ENCODE measurements at places on chromosomes 2 and 18.

DNA sequence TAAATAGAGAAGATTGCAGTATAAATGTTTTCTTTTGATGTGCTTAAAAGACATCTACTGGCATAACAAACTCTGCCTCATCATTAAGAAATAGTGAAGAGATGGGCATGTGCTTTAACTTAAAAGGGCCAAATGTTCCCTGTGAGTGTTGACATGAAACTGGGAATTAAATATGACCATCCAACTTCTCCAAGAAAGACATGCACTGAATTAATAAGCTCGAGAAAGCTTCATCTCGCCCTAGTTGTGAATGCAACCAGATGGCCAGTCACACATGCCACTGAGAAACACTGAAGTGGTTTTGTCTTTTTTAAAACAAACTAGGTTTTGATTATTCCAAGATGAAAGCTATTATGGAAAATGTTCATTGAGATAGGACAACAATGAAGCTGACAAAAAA is 479.2 kb downstream of the RIT2 start:
- no peak for DNase-seq

- peak; percentile 24 for DNase-seq
These were observed 166.1 kb downstream of the MTCL1 start for GRCh38 chr18:8871489-8871888.

DNA sequence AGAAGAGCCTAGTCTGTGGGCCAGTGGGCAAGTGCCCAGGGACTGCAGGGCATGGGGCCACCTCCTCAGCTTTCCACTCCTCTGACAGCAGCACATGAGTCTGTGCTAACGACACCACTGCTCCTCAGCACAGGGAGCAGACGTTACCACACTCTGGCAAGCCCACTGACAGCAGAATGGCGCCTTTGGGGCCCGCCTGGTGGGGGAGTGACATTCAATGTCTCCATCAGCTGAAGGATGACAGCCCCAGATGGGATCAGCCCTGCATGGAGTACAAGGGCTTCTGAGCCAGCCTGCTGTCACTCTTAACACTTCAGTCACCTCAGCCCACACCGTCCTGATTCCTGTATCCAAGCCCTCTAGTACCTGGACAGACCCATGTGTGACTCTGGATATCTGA is 149.4 kb upstream of the SMAD2 start:
- no peak for DNase-seq

DNA sequence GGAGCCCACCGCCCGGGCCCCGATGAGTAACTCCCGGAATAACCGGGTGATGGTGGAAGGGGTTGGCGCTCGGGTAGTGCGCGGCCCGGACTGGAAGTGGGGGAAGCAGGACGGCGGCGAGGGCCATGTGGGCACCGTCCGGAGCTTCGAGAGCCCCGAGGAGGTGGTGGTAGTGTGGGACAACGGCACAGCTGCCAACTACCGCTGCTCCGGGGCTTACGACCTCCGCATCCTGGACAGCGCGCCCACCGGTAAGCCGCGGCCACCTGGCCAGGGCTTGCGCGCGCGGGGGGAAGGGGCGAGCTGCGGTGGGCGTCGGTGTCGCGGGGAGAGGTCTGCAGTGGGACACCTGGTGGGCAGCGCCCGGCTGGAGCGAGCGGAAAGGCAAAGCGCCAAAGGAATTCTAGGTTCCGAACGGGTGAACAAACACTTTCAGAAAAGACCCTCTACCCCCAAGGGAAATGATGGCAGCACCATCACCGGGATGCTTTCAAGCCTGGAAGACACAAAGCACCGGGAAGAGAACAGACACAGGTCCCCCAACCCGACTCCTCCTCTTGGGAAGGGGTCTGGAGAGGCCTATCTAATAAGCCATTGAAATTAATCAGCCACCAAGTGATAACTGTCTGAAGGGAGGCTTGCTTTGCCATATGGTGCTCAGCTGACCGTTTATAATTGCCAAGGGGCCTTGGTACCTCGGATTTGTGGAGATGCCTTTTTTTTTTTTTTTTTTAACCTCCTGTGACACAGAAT is 1.1 kb downstream of the MIB1 start:
- DNase-seq = no peak

DNA sequence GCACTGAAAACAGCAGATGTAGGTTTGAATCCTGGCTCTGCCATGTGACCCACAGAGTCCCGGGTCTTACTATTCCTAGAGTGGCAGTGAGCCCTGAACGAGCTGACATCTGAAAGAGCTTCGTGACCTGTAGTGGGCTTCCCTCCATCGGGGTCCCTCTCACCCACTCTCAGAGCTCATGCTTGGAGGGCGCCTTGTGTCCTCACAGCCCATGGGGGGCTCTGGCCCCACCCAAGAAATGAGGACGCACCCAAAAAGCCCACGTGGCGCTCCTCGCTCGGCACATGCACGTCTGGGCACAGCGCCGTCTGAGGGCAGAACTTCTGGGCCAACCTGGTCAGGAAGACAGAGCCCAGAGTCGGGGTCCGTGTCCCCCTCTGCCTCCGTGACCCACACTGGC is 23.7 kb downstream of the LBH start:
- DNase-seq = no peak

- peak; percentile 41 for DNase-seq
These were observed 49.0 kb upstream of the BCL2L11 start for GRCh38 chr2:111071600-111072171.

DNA sequence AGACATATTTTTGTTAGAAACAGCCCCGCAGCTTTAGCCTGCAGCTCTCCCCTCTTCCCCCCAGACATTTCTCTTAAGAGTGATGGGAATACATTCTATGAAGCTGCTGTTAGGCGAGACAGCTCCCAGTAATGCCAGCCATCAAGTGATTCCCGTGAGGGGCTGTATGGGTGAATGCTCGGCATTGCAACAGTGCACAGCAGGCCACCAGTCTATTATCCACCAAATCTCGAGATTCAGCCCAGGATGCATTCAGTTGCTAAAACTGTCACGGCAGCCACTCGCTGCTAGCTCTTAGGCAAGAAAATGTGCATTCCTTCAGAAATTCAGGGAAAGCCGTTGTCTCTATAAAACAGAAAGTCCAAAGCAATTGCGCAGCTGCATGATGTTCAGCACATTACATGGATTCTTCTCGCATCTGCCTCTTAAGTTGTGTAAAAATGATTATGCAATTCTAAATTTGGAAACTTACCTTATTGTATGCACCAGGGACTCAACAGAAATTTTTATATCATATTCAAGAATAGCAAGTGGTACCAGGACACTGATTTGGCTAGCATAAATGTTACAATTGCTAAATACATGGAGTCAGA is 211.3 kb upstream of the ARL4C start:
- no peak for DNase-seq

- DNase-seq = no peak
These were observed 9.8 kb downstream of the HNRNPLL start for GRCh38 chr2:38592951-38593350.

DNA sequence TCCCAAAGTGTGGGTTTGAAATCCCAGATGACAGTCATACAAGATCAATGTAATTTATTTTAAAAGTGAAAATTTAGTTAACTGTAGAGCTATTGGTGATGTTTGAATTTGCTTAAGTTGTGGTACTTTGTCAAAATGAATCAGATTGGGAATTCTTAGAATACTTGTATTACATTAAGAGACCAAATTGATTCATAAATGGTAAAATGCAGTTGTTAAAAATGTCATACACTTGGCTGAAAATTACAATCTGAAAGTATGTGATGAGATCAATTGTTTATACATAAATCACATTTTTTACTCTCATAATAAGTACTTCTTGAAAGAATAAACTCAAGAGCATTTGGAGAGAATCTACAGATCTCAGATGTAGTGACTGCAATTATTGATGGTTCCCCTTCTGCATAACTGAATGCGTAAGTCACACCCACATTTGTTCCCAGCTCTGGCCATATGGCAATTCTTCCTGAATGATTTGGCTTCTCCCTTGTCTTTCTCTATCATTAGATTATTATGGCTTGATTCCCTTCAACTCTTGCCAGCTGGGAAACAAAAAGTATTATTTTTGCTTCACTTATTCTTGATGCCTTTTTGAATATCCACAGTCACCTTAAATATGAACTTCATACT is 558.5 kb downstream of the CPS1 start:
- no peak for DNase-seq

DNA sequence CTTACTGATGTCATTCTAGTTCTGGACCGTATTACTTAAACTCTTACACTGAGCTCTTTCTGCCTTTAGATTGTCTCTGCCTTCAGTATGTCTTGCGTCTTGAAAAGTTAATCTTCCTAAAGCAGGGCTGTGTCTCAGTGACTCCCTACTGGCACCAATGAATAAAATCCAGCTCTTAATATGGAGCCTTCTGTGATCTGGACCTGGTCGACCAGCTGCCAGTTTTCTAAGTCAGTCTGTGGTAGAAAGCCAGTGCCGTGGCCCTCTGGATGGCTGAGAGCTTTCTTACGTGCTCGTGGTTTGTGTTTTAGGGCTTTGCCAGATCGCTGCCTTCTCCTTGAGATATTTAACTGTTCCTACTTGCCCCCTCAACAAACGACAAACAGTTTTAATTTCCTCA is 26.8 kb downstream of the ZNF407 start:
- no peak for DNase-seq

GRCh38 chr2:225002656-225003045 is 39.6 kb downstream of the DOCK10 start:
- no peak for DNase-seq

GRCh38 chr18:6928359-6928758 is 189.2 kb downstream of the LAMA1 start:
- DNase-seq = no peak

DNA sequence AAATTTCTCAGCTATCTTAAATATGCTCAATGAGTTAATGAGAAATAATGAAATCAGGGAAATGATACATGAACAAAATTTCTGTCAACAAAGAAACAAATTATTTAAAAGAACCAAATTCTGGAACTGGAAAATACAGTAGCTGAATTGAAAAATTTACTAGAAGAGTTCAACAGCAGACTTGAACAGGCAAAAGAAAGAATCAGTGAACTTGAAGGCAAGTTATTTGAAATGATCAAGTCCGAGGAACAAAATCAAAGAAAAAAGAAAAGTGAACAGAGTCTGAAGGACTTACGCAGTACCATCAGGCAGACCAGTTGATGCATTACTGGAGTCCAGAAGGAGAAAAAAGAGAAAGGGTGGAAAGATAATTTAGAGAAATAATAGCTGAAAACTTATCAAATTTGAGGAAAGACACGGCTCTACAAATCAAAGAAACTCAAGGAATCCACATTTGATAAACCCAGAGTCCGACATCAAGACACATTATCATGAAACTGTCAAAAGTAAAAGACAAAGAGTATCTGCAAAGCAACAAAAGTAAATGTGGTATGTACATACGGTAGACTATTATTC is 83.6 kb downstream of the CCDC138 start:
- no peak for DNase-seq

GRCh38 chr2:156145976-156146375 is 186.5 kb downstream of the NR4A2 start:
- no peak for DNase-seq

GRCh38 chr2:12050396-12050795 is 304.0 kb downstream of the LPIN1 start:
- DNase-seq = peak; percentile 11

GRCh38 chr18:44198612-44199284 is 481.9 kb upstream of the SETBP1 start:
- DNase-seq = no peak

DNA sequence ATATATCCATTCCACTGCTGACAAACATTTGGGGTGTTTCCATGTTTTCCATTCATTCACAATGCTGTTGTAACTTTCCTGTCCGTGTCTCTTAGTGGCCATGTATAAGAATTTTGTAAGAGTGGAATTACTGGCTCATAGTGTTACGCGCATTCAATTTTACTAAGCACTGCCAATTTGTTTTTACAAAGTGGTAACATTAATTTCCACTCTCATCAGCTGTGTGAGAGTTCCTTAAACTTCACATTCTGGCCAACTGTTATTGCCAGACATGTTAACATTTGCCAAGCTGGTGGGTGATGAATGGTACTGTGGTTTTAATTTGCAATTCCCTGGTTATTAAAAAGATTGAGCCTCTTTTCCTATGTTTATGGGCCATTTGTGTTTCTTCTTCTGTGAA is 134.2 kb downstream of the DTNB start:
- DNase-seq = no peak

GRCh38 chr2:9565436-9566153 is 10.0 kb upstream of the ADAM17 start:
- peak; percentile 78 for DNase-seq

DNA sequence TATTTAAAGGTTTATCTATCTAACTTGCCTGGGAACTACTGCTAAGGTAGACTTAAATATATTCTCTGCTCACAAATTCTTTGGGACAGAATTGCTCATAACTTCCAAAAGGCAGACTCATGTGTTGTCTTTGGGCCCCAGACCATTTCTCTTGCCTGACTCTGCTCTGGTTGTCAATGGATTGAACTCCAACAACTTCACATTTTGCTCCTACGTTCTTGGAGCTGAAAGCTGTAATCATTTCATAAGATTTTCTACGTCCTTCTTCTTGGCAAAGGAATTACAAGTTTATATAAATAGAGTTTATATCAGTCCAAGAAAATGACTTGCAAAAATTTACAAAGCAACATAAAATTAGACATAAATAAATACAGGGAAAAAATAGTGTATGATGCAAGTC is 32.9 kb upstream of the PPM1B start:
- DNase-seq = no peak

- no peak for DNase-seq
These were observed 5.5 kb upstream of the TEX51 start for GRCh38 chr2:126893153-126893552.

DNA sequence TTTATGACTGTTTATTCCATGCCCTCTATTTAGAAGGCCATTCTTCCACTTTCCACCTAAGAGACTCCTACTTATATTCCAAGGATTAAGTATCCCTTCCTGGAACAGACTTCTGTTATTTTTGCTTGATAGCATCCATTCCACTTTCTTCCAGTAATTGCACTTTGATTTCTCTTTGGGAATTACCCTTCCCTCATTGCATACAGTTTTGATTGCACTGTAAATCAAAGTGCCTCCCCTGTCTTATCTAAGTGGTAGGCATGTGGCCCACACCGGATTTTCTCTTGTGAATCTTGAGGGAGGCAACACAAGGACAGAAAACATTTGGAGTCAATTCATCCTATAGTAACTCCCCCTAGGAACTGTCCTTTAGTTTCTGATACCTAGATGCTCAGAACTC is 120.4 kb downstream of the PDE11A start:
- no peak for DNase-seq

GRCh38 chr2:96870626-96871255 is 861 bp upstream of the SEMA4C start:
- DNase-seq = no peak

Measured in RWPE1 (cell line).